IPS-NIHi11 (cell line): ENCODE measurements at places on chromosomes 6 and 20.

GRCh38 chr20:44135417-44136204, 51.4 kb downstream of the JPH2 start:
- no peak for DNase-seq

GRCh38 chr6:110626442-110626841, 150.0 kb upstream of the SLC22A16 start:
- no peak for DNase-seq

GRCh38 chr6:161161121-161161520, 112.7 kb downstream of the AGPAT4 start:
- DNase-seq = no peak

- no peak for DNase-seq
These were observed 33.7 kb downstream of the RNF146 start for GRCh38 chr6:127300411-127300810.

DNA sequence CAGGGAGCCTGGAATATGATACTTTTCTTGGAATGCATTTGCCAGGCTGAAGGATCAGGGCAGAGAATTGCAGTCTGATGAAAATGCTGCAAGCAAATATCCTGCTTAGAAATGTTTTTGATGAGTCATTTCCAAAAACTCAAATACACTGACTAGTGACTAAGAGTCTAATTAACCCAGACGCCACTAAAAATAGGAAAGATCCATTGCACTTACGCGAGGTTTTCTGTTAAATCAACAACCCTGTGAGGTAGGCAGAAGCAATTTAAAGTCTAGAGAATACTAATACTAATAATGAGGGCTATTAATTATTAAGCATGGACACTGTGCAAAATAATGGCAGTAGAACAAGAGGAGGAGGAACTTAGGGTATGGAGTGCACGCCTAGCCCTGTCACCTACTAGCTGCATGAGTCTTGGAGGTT, 130.1 kb upstream of the DOK5 start:
- DNase-seq = no peak

GRCh38 chr6:15308435-15309213, 62.8 kb downstream of the JARID2 start:
- no peak for DNase-seq

DNA sequence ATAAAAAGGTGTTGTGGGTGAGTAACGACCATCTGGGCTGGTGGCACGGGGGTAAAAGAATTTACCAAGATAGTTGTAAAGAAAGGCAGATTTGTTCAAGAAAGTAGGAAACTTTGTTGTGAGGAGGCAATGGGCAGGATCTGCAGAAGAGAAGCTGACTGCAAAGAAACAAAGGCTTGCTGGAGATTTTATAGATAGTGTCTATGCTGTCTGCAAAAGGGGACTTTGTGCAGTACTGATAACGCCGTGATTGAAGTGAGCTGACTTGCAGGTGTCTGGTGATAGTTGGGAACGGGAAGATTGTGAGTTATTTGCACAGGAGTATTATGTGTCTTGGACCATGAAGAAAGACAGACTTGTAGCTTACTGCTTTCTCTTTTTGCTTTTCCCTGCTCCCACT, 36.8 kb upstream of the GSTA3 start:
- DNase-seq = no peak

DNA sequence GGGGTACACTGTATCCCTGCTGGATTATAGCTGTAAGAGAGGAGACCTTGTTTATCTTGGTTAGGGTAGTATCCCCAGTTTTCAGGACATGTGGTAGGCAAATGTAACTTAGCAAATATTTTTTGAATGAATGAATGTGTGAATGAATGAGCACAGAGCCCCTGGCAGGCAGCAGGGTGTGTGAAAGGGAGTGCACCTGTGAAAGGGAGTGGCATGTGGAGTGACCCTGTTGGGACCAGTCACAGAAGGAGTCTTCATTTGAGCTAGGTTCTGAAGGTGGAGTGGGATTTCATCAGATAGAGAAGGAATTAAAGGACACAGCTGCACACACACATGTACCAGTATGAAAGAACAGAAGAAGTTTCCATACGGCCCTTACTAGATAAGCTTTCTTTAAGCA, 4.9 kb downstream of the SMAP1 start:
- no peak for DNase-seq

DNA sequence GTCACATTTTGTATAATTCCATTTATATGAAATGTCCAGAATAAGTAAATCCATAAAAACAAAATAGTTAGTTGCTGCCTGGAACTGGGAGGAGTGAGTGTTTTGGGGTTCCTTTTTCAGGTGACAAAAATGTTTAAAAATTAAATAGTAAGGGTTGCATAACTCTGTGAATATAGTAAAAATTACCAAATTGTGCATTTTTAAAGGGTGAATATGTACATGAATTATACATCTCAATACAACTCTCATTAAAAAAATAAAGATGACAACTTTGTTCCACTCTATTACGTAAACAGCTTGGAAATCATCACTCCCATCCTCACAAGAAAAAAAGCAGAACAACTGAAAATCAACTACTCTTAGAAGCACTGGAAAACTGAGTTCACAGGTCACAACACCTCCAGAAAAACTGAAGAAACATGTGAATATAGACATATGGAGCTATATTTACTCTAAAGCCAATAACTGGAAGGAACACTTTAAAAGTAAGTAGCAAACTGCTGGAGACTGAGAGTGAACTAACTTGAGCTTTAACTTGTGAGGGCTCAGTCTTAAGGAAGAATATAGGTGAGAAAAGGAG, 40.0 kb downstream of the RANBP9 start:
- no peak for DNase-seq

DNA sequence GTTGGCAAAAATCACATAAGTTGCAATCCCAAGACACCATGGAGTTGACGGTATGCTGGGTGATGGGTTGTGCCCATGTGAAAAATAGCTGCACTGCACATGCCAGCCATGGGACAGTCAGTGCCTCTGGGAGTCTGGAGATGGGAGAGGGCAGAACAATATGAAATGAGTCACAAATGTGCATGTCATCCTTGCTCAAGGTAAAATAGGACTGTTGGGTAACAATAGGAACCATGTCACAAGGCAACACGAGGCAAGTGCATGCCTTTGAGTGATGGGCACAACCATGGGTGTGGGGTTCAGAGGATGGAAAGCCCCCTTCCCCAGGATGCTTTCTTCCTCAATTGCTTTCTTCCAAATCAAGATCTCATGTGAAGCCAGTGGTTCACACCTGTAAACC, 70.5 kb upstream of the PIM1 start:
- DNase-seq = no peak

DNA sequence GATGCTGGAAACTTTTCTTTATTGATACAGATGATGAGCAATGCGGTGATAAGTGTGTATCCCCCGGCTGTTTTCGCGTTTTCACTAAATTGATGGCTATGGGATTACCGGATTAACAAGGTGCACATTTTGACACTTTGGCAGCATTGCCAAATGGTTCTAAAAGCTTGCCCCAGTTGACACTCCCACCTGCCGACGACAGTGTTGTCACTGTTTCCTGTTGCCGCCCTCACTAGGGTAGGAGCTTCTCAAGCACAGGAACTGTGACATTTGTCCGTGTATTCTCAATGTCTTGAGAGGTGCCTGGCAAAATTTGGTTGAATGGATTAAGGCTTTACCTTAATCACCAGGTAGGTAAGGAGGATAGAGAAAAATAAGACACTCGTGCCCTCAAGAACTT, 9.8 kb upstream of the MAPK13 start:
- no peak for DNase-seq

DNA sequence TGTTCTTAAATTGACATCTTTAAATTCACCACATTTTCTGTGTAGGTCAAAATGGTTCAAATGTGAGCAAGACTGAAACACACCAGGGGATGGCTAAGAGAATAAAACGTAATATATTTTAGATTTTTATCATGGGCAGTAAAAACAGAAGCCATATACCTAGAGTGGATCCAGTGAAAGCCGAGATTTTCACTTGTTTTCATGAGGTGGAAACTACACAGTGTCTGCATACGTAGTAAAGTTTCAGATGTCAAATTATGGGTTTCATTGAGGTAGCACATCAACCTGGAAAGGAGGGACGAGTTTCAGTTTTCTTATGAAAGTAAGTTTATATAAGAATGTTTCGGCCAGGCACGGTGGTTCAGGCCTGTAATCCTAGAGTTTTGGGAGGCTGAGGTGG, 25.9 kb downstream of the METTL24 start:
- DNase-seq = no peak

DNA sequence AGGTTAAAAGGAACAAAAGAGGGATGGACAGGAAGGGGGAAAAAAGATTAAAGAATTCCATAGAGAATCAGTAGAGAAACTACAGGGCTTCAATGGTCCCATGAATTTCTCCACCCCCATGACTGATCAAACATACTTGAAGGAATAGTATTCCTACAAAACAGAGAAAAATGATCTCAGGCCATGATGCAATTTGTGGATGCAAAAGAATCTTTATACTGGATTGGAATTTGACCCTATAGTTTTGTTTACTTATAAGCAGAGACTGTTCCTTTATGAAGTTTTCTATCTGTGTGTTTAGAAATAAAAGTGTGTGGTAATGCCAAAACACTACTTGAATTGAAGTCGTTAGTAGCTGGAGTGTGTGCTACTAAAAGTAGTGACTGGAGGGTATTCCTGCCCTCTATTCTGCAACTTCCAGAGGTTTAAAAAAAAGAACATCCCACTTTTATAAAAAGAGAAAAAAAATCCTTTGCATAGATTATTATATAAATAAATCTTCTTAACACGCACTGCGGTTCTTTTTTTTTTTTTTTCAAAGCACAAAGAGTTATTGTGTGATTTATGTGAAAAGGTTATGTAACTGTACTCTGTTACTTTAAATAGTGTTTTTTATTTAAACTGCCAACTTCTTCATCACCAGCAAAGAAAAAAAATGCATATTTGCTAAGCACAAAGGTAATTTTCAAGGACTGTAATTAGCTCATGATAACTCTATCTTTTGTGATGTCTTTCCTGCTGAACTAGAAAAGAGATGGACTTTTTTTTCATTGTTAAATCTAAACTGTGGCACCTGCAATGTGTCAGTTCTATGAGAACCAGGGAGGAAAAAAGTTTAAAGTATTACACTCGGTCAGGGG, 214.5 kb upstream of the CITED2 start:
- DNase-seq = no peak

DNA sequence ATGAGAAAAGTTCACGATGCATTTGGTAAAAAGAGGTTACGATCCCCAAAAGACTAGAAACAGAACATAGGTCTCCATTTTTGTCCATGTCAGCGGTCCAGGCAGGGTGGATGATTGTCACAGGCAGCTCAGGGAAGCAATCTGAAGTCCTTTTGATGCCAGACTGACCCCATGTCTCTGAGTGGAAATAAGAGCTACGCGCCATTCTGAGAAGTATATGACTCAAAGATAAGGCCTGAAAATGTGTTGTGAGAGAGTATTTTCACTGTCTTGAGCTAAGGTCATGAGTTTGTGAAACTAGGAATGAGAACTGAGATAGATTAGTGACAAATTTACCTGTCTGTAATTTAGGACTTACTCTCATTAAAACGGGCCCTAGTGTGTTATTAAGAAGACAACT, 69.5 kb downstream of the LYRM4 start:
- no peak for DNase-seq

DNA sequence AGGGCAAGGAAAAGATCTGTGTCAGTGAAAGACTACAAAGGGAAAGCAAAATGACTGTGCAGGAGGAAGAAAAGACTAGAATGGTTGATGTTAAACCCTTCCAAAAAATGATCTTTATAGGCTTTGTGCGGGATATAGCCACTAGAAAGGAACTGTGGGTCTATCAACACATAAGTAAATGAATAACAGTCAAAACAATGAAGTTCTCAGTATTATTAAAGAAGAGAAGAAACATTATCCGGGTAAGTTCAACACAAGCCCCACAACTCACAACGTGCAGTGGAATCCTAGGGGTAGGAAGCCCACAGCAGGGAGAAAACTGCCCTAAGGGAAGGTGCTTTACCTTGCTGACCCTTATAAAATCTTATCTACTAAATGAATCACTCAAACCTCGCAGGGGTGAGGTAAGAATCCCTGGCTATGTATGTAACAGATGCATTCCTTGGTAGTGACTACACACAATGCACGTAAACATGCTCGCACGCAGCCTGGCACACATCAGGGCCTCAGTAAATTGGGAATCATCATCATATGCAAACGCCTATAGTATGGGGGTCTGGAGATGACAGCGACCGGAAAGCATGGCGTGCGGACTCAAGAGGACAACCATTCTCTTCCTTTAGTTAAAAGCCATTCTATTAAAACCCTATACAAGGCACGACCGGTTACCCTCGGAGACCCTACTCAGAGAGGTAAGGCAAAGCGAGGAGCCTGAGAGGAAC, 11.3 kb downstream of the TFAP2A start:
- DNase-seq = no peak

DNA sequence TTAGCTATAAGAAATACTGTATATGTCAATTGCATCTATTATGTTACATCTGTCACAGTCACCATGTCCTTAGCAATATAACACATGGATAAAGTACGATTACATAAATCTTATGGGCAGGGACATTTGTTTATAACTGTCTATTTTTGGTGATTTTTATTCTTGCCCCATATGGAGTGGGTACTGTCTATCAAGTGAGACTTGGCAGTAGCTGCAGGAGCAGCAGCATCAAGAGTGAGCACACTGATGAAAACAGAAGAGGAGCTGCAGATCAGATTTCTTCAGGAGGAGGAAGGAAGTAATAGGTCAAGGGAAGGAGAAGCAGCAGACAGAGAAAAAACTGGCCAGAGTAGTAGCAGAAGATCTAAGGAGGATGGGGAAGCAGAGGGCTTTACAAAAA, 516.7 kb downstream of the C6orf118 start:
- no peak for DNase-seq

DNA sequence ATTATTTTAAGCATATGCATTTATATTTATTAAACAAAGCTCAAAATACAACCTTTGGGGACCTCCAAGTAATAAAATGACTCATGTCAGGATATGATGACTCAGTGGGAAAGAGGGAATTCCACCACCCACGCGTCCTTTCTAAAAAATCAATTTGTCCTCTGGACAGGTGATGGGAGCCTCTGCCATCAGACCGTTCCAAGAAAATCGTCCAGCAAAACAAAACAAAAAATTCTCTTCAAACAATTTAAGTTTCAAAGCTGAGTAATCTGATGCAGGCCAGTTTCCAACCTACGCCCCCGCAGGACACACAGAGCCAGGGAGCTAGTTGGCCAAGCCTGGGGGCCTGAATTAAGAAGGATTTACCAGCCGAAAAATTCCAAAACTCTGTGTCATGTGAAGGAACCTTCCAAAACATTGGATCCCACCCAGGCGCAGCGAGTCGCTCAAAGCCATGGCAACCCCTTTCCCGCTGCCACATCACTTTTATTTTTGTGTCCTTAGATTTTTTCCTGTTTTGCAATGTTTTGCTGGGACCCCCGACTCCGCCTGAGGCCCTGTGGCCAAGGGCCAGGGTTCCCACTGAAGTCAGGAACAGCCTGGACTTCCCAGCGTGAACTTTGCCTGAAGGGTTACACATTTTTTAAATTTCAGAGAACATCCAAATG, 95.3 kb downstream of the NFATC2 start:
- no peak for DNase-seq

GRCh38 chr6:155495011-155495768, 39.6 kb upstream of the NOX3 start:
- peak; percentile 55 for DNase-seq

- DNase-seq = peak; percentile 63
These were observed 45.0 kb downstream of the SLC23A2 start for GRCh38 chr20:4956200-4956810.
